ENCODE measurements at places on chromosomes 3 and 15. TPM values are rescaled to one million over a fixed set of nuclear protein-coding genes. Genes with fewer than 3 reads are reported as not detected.

CD276 gene
- total RNA-seq, result 0.37 TPM

DNA sequence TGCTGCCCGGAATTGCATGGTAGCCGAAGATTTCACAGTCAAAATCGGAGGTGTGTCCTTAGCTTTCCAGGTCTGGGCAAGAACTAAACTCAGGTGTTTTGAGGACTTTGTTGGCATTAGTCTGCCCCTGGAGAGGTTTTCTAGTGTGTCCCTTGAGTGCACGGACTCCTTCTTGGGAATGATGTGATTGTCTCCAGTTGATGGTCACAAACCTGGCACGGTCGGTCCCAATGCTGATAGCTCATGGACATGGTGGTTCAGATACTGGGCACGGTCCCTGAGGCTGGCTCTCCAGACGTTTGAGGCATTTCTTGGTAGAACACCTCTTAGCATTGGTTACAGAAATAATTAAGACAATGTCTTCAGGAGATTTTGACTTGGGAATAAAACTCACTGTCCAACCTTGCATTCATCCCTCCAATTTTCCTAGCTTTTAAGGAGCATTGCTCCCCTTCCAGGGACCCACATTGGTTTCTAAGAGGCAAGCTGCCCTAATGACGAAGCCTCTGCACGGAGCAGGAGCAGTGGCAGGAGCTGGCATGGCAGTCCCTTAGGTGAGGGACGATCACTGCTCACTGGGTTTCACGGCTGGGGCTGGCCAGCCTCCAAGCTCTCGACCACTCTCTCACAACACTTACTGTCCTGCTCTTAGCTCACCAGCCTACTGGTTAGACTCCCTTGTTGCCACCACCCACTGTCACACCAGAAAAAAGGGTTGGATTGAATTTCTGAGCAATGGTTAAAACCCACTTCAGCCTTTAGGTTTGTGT lies 68.1 kb downstream of the PGPEP1L start:
- DNase-seq, result no peak

SLC12A8 gene
- total RNA-seq, result 0.10 TPM

- no peak for DNase-seq
These were observed 35.2 kb upstream of the CDAN1 start for GRCh38 chr15:42772144-42772543.

- no peak for DNase-seq
These were observed 403.2 kb downstream of the ZBTB20 start for GRCh38 chr3:114743746-114744485.

- DNase-seq, result no peak
These were observed 227.8 kb upstream of the MRPL3 start for GRCh38 chr3:131730581-131730980.

DNA sequence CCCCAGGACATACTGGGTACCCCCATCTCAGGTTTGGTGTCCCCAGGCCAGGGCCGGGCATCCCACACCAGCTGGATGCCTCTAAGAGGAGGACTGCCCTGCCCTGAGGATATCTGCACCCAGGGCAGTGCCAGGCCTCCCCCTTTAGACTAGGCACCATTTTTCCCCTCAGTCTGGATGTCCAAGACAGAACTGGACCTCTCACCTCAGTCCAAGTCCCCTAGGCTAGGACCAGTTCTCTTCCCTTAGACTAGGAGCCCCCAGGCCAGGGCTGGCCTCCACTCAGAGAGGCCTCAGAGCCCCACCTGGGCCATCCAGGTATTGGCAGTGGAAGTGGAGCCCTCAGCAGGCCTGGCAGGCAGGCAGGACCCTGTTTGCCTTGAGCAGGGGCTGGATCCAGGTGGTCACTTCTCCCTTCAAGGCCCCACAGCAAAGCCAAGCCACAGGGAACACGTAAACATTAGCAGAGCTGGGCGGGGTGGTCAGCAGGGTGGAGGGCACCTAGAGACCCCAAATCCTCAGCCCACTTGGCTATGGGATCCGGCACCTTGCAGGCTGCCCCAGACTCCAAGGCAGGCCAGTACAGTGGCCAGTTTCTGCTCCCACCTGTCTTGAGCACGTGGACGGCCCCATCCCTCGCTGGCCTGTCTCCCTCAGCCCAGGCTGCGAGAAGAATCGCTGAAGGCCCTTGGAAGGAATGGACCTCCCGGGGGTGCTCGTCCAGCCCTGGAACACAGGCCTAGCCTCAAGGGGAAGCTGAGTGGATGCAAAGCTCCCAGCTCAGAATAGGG lies 28.3 kb downstream of the PTH1R start:
- no peak for DNase-seq

- no peak for DNase-seq
These were observed 18.5 kb downstream of the TTC21A start for GRCh38 chr3:39125841-39126500.

MED12L gene
- 0.35 TPM for total RNA-seq

DNA sequence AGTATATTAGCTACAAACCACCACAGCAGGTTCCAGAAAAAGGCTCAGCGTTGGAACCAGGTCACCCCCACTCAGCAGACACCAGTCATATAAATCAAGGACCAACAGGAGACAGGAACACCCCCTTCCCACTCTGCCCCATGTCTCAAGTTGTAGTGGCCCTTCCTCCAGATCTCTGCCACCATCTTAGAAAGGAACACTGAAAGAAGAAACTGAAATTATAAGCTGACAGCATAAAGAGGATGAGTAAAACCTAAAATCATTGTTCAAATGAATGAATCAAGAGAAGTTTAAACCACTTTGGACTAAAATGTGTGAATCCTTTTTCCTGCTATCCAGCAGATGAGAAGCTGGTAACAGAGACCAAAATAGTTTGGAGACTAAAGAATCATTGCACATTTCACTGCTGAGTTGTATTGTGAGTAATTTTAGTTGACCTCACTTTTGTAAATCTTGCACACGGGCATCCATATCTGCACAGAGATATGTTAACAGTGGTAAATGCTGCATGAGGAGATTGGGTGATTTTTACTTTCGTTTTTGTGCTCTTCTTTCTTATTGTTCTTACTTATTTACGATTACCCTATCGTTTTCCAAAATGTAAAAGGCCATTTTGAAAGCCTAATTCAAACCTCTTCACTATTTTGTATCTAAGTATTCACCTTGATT lies 19.8 kb downstream of the CCR3 start:
- DNase-seq, result no peak

DZIP1L gene
- total RNA-seq, result 0.37 TPM

- no peak for DNase-seq
These were observed 11.1 kb upstream of the MB21D2 start for GRCh38 chr3:192928720-192929119.

- no peak for DNase-seq
These were observed 91.6 kb downstream of the CACNA2D3 start for GRCh38 chr3:54213907-54214306.

UROC1 gene
- total RNA-seq, result not detected

- no peak for DNase-seq
These were observed 102.0 kb downstream of the STAC start for GRCh38 chr3:36482256-36482655.

- no peak for DNase-seq
These were observed 126.5 kb upstream of the SLC7A14 start for GRCh38 chr3:170712336-170712735.
